Activated CD8-positive, alpha-beta T cell treated with anti-CD3 and anti-CD28 coated beads, Interleukin-2, amount 10 ng/mL, durations not matched to agents 7 days and 5 days (primary cell): ENCODE measurements at places on chromosomes 3 and 15. TPM values are rescaled to one million over a fixed set of nuclear protein-coding genes. Genes with fewer than 3 reads are reported as not detected.

Gene FGF7
- not detected for total RNA-seq

DNA sequence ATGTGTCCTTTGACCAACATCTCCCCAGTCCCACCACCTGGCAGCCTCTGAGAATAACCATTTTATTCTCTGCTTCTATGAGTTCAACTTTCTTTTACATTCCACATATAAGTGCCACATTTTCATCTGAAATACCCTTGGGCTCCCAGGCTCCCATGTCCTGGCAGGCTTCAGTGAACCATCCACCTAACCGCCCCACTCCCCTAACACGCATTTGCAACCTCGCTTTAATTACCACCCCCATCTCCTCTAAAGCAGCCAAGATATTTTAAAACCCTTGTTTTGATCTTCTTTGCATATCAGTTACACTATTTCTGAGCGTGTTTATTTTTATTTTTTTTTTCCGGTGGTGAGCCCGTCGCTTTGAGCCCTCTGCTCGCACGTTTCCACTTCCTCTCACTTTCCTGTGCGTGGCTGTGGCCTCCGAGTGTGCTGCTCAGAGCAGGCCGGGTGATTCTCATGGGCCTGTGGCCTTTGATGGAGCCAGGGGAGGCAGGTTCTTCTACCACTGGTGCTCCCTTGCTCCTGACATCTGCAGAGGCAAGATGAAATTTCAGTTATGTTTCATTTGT is 195.4 kb upstream of the LPP start:
- peak overlapping the region; percentile 82 for H3K27ac ChIP-seq
- DNase-seq = peak; percentile 78
- H3K4me3 ChIP-seq = peak overlapping the region; percentile 52
- no peaks in the 10 kb centered on the region for H3K27me3 ChIP-seq
- H3K4me1 ChIP-seq = peaks cover 59% of the 10 kb centered on the region
- peaks cover 13% of the 10 kb centered on the region for H3K36me3 ChIP-seq

GRCh38 chr3:142818651-142819050 is 70.2 kb downstream of the PCOLCE2 start:
- H3K27me3 ChIP-seq = peaks cover 15% of the 10 kb centered on the region
- no peak overlapping the region for H3K27ac ChIP-seq
- no peak overlapping the region for H3K4me3 ChIP-seq
- DNase-seq = no peak
- H3K36me3 ChIP-seq = no peaks in the 10 kb centered on the region

DNA sequence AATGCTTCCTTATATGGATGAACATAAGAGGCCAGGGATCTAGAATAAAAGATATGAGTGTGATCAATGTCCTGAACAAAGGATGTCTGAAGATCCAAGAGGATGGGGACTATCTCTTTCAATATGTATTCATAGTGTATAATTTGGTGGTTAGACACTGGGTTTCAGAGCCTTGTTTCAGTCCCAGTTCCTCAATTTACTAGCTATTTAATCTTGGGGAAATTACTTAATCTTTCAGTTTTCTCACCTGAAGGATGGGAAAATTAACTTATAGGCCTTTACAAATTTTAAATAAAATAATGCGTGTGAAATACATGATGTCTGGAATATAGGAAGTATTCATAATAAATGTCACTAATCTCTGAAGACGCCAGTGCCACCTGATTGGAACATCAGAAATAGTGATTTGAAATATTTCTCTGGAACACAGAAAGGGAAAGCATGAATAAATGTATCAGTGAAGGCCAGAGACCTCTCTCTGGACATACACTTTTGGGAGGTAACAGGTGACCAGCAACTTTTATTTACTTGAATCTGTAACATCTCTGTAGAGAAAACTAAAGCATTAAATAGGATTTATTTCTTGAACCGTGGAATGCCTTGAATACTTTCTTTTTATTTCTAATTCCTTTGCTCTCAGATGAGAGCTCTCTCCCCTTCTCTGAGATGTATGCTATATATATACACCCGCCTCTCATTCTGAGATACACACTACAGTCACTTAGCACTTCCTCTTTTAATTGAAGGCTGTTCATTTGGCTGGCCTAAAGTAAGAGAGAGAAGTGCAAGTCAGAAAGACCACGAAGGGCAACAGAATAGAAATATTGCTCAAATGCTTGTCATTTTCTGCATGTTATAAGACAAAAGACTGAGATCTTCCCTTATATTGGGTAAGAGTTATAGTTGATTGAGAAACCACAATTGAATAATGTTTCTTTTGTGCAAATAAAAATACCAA is 407.1 kb downstream of the LSAMP start:
- H3K4me3 ChIP-seq = no peak overlapping the region
- H3K36me3 ChIP-seq = no peaks in the 10 kb centered on the region
- no peak for DNase-seq
- H3K27ac ChIP-seq = no peak overlapping the region
- no peaks in the 10 kb centered on the region for H3K4me1 ChIP-seq

Gene DZIP1L
- total RNA-seq = not detected

DNA sequence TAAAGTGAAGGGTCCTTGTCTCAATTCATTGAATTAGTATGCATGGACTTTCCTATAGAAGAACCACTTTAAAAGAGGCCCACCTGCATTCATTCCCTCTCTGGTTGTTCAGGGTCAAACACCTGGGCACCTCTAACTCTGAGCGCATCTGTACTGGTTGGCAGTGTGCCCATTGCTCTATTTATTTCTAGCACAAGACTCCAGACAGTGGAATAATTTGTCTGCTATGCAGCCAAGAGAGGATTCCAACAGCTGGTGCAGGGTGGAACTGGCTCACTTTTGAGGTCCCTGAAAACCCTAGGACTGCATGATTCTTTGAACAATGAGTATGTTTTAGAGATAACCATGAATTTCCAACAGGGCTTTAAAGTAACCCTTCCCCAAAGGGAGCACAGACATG is 57.9 kb downstream of the CCDC33 start:
- peaks cover 12% of the 10 kb centered on the region for H3K4me1 ChIP-seq
- no peaks in the 10 kb centered on the region for H3K36me3 ChIP-seq
- DNase-seq = no peak

Gene IL20RB
- 1.6 TPM for total RNA-seq

- no peaks in the 10 kb centered on the region for H3K36me3 ChIP-seq
- no peak overlapping the region for H3K4me3 ChIP-seq
- no peak for DNase-seq
- H3K4me1 ChIP-seq = peaks cover 5% of the 10 kb centered on the region
Measured at GRCh38 chr3:167938516-167938915, 157.2 kb downstream of the GOLIM4 start.

DNA sequence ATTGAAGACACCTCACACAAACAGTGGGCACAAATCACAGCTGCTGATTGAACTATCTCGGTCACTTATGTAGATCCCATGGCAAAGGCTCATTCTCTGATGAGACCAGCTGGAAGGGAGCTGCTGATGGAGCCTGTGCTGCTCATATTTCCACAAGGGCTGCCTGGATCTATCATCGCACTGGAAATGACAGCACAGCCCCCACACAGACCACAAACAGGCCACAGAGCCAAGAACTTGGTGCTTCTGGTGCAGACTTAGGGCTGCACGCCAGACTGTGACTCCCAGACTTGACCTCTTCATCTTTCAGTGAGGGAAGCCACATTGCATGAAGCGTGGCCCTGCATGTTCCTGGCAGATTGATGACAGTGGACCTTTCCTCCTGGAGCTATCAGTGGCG is 197.6 kb downstream of the MINAR1 start:
- no peak overlapping the region for H3K4me3 ChIP-seq
- no peak for DNase-seq
- no peak overlapping the region for H3K27ac ChIP-seq
- no peaks in the 10 kb centered on the region for H3K36me3 ChIP-seq

Gene TUSC7
- total RNA-seq = not detected

- DNase-seq = no peak
- no peaks in the 10 kb centered on the region for H3K4me1 ChIP-seq
- H3K4me3 ChIP-seq = no peak overlapping the region
- H3K27ac ChIP-seq = no peak overlapping the region
- no peaks in the 10 kb centered on the region for H3K36me3 ChIP-seq
Measured at GRCh38 chr3:36214460-36214859, 165.8 kb upstream of the STAC start.

GRCh38 chr15:52011711-52012144 is 7.3 kb upstream of the MAPK6 start:
- peaks cover 1% of the 10 kb centered on the region for H3K36me3 ChIP-seq
- no peaks in the 10 kb centered on the region for H3K27me3 ChIP-seq
- peaks cover 51% of the 10 kb centered on the region for H3K4me1 ChIP-seq
- H3K27ac ChIP-seq = no peak overlapping the region
- no peak overlapping the region for H3K4me3 ChIP-seq

- no peaks in the 10 kb centered on the region for H3K36me3 ChIP-seq
- H3K4me1 ChIP-seq = no peaks in the 10 kb centered on the region
- no peak for DNase-seq
Measured at GRCh38 chr15:81196576-81197254, at the start of gene IL16. TSS of gene IL16 (plus strand) at chr15:81196879. CDS start at chr15:81225400, 28,521 bp downstream.

DNA sequence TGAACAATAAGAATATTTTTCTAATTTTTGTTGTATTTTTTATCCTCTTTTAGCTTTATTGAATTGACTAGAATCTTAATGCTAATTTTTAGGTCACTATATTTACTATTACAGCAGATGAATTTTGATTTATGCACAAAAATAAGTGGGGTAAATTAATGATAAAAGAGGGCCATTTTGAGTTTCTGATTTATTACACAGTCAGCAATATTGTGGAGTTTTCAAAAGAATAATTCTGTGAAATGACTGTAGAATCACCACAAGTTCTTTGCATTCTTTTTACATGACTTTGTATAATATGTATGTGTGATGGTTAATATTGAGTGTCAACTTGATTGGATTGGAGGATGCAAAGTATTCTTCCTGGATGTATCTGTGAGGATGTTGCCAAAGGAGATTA is 812.4 kb upstream of the DPPA4 start:
- H3K27me3 ChIP-seq = no peaks in the 10 kb centered on the region
- H3K36me3 ChIP-seq = no peaks in the 10 kb centered on the region
- no peak overlapping the region for H3K27ac ChIP-seq
- no peak for DNase-seq
- H3K4me3 ChIP-seq = no peak overlapping the region

DNA sequence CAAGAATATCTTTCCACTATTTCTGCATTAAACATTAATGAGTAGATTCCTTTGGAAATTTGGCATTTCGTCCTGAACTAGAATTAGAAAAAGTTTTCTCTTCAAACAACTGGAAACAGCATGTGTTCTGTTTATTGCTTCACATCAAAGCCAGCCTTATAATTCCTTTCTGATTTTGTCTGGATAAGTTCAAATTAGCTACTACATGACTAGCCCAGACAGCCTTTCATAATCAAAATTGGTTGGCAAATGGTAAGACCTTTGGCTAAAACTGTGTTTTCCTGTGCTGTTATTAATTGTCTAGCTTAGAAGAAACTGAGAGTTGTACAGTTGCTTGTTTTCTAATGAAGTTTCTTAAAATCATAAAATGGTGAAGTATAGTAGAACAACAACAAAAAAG is 52.7 kb upstream of the P3H2 start:
- H3K27me3 ChIP-seq = peaks cover 8% of the 10 kb centered on the region
- peaks cover 13% of the 10 kb centered on the region for H3K4me1 ChIP-seq
- no peak for DNase-seq
- H3K36me3 ChIP-seq = no peaks in the 10 kb centered on the region

- H3K4me1 ChIP-seq = no peaks in the 10 kb centered on the region
- H3K27me3 ChIP-seq = no peaks in the 10 kb centered on the region
- H3K4me3 ChIP-seq = no peak overlapping the region
- H3K27ac ChIP-seq = no peak overlapping the region
- H3K36me3 ChIP-seq = no peaks in the 10 kb centered on the region
- no peak for DNase-seq
Measured at GRCh38 chr3:98180319-98180890, 13.9 kb downstream of the OR5H15 start.

DNA sequence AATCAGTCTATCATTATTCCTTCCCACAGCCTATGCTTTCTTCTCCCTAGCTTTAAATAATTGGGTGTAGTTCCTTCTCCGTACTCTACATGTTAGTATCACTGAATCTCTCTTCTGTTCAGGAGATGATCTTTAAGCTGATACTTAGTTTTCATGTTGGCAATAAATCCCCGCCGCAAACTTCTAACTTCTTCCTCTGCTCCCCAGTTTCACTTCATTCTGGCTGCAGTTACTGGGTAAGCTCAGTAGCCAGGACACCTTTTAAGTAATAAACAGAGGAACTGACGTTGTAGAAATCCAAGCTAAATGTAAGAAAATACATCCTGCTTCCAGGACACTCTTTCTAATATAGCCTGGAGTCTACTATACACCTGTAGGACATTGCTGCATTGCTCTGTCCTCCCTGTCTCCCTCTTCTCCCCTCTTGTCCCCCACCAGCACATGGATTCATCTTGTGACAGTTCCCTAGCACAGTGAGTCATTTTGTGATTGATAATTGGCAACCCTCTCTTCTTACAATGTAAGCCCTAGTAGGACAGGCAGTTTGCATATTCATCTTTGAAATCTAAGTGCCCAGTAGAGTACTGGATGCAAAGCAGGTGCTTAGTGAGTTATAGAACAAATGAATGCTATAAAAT is 598.2 kb downstream of the UNC13C start:
- no peaks in the 10 kb centered on the region for H3K4me1 ChIP-seq
- no peak overlapping the region for H3K27ac ChIP-seq
- DNase-seq = no peak
- no peaks in the 10 kb centered on the region for H3K27me3 ChIP-seq
- no peak overlapping the region for H3K4me3 ChIP-seq
- no peaks in the 10 kb centered on the region for H3K36me3 ChIP-seq

DNA sequence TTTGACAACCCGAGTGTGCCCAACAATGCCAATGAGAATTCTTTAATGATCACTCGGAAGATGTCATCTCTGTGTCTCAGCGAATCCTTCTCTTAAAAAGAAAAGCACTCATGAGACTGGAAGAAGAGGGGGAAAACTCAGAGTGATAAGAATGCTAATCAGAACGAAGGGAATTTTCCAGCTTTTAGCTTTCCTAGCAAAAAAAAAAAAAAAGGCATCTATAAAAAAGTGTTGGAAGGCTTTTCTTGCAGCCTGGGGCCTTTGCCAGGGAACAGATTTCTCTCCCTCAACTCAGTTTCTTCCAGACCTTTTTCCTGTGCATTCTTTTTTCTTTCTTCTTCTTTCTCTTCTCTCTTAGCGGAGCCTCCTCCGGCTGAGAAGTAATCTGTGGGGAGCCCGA is 80.5 kb upstream of the NEO1 start:
- no peaks in the 10 kb centered on the region for H3K36me3 ChIP-seq
- no peaks in the 10 kb centered on the region for H3K4me1 ChIP-seq
- no peak overlapping the region for H3K4me3 ChIP-seq
- no peak overlapping the region for H3K27ac ChIP-seq
- DNase-seq = no peak
- H3K27me3 ChIP-seq = peaks cover 19% of the 10 kb centered on the region

Gene CLN6
- total RNA-seq = 69.7 TPM

DNA sequence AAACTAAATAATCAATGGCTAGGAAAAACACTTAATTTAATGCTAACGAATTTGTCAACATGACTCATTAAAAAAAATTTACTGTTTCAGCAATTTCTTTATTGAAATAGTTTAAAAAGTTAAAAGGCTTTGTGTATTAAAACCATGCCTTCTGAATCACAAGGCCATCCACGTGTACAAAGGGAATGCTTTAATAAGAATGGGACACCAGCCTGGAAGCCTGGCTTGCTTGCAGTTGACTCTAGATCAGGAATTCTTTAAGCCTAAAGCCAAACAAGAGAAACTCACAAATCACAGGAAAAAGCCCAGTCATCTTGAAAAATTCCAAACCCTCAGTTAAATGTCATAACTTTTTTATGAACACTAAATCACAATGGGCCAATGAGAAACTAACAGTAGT is 137.6 kb downstream of the PEAK1 start:
- no peak for DNase-seq
- H3K27ac ChIP-seq = no peak overlapping the region
- no peaks in the 10 kb centered on the region for H3K4me1 ChIP-seq
- no peaks in the 10 kb centered on the region for H3K27me3 ChIP-seq
